ENCODE measurements at places on chromosomes 5 and 9.

GRCh38 chr9:16039218-16039987 is 486.6 kb downstream of the CCDC171 start:
- DNase-seq, result no peak

GRCh38 chr9:78278177-78278777 is 18.6 kb upstream of the PSAT1 start:
- DNase-seq, result no peak

DNA sequence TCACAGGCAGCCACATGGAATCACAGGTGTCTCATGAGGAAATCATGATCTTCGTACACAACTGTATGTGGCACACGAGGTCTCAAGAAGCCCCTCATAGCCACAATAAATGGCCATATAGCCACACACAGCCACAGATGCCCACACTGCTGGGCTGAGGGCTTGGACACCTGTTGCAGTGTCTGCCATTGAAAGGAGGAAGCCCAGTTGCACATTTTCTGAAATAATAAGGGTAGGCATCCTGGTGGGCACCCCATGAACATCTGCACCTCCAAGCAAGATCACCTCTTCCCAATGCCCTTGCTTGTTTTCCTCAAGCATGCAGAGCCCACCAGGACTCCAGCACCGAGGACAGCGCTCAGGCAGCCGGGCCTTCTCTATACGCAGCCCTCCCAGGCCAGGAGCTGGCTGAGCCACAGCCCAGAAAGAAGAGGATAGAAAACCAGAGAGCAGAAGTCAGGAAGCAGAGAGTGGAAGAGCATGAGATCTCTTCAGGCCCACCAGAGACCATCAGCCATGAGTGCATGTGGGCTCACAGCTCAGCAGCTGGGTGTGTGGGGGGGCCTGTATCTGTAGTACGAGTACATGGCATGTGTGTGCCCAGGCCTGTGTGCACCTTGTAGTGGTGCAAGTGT is 1.0 kb upstream of the ACSL6 start:
- no peak for DNase-seq

GRCh38 chr9:135448663-135449100 is 30.9 kb upstream of the PPP1R26 start:
- no peak for DNase-seq

DNA sequence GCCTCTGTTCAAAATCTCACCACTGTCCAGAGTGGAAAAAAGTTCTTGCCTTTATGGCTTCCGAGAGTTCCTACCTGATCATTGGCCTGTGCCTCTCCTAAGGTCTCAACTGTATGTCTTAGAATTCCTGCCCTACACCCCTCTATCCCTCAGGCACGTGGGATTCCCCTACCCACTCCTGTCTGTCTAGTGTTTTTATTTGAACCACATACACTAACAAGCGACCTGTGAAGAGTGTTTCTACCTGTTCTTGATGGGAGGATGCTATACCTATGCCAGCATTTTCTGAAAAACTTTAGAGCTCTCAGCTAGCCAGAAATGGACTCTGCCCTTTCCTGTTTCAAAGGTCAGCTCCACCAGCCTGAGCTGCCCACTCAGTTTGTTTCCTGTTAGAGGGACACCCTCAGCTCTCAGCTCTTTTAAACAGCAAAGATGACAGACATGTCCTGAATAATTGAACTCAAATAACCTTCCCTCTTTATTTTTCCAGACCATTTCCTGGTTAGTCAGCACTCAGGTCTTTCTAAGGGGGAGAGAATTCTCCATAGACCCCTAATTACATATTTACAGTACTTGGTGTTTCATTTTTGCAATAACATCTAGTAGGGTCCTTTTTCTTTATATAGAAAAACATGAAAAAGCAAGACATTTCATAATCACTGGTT is 214.8 kb downstream of the AOPEP start:
- DNase-seq, result no peak

GRCh38 chr9:3150074-3150473 is 306.2 kb upstream of the PUM3 start:
- DNase-seq, result no peak

- no peak for DNase-seq
Observed at GRCh38 chr5:175748650-175749049, 90.8 kb downstream of the HRH2 start.

- DNase-seq, result no peak
Observed at GRCh38 chr5:122101636-122102285, 23.7 kb upstream of the LOX start.

DNA sequence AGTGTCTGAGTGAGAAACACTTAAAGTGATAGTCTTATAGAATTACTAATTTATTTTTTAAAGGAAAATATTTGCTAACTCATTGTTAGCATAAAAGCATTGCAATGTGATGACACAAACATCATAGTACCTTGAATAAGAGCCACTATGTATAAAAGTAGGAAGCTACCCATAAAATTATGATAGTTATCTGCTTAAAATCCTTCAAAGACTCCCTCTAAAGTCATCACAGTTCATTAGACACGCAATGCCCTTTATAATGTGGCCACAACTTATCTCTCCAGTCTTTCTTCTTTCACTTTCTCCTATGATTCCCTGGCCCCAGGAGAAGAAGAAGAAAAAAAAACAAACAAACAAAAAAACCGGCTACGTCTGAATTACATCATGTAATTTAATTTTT is 1144.0 kb upstream of the NUDT12 start:
- DNase-seq, result no peak

GRCh38 chr5:56064984-56065383 is 70.2 kb upstream of the IL6ST start:
- DNase-seq, result no peak

DNA sequence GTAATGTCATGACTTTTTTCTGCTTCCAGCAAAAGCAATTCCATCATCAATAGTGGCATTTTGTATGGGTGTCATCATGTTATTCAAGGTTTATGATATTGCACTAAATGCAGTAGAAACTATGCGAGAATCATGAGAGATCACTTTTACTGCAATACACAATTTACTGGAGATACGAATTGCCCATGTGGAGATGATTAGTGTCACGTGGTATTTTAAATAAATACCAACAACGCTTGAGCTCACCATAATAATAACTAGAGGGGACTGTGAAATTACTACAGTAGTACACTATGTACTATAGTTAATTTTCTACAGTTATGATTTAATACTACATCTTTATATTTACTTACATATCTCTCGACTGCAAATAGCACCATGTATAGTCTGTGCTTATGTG is 49.7 kb downstream of the FAM174A start:
- DNase-seq, result no peak

GRCh38 chr5:94736498-94736897 is 118.0 kb downstream of the SLF1 start:
- DNase-seq, result no peak

- DNase-seq, result no peak
Observed at GRCh38 chr5:53024535-53024934, 35.4 kb downstream of the ITGA2 start.

DNA sequence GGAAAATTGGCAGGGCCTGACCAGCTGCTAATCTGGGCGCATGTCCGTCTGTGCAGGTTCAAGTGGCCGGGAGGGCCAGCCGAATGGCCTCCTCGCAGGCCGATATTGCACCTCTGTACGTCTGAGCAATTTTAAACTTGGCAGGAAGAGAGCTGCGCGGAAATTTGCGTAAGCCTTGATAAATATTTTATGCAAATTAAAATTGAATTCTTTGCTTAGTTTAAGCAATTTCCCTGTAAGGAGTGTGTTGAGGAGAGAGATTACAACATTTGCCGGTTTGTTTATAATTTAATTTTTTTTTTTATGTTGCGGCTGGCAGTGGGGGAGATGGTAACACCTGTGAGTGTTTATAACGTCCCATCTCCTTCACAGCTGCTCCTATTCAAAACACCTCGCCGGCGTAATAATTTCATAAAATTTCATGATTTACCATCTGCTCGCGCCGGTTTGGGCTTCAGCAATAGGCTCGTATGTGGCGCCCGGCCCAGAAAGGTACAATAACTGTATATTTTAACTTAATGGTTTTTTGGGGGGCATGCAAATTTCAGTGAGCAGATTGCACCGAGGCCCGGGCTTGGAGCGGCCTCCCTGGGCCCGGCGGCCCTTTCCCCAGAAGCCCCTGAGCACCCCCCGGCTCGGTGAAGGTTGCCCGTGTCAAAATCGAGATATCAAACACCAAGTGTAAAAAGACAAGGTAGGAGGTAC is 269.4 kb upstream of the MVB12B start:
- DNase-seq, result no peak

- DNase-seq, result no peak
Observed at GRCh38 chr5:86979811-86980411, 287.8 kb upstream of the RASA1 start.

DNA sequence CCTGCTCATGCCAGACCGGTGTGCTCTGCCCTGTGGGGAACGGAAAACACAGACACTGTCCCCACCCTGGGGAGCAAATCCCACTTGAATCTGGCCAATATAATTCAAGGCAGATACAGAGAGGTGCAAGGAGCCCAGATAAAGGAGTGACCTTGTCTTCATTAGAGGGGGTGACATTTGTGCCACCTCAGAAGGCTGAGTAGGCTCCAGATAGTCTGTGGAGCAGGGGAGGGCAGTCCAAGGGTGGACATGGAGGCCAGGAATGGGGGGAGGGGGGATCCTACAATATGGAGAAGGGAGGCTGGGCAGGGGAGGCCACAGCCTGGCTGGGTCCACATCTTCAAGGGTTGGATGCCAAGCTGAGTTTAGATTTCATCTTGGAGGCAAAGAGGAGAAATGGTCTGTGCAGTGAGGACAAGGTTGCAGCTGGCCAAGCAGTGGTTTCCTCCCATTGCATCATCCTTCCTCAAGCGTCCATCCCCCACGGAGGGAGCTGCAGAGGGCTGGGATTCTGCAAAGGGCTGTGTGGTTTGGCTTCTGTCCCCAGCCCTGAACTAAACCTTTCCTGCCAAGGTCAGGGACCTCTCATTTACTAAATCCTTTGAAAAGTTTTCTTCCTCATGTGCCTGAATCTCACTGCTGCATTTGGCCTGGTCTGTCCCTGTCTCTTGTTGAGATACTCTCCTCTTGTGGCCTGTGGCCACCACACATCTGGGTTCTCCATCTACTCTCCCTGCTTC is 60.1 kb downstream of the GALNT12 start:
- DNase-seq, result no peak

Data from stimulated activated CD4-positive, alpha-beta T cell treated with anti-CD3 and anti-CD28 coated beads, Interleukin-4, amount 100 ng/mL, for 4 hours (primary cell).